ENCODE measurements at places on chromosomes 3 and 15. TPM values are rescaled to one million over a fixed set of nuclear protein-coding genes. Genes with fewer than 3 reads are reported as not detected.

The SCN11A gene
- total RNA-seq: not detected

The TICRR gene
- total RNA-seq: 36.5 TPM

The PCOLCE2 gene
- not detected for total RNA-seq

The AGBL1 gene
- not detected for total RNA-seq

The FAH gene
- total RNA-seq: 40.9 TPM

The IL5RA gene
- total RNA-seq: not detected

All from activated CD8-positive, alpha-beta T cell treated with anti-CD3 and anti-CD28 coated beads, Interleukin-2, amount 10 ng/mL, durations not matched to agents 7 days and 5 days (primary cell).